ENCODE measurements at places on chromosomes 12 and 14. TPM values are rescaled to one million over a fixed set of nuclear protein-coding genes. Genes with fewer than 3 reads are reported as not detected.

STAC3 gene
- 1.9 TPM for total RNA-seq

NANOG gene
- total RNA-seq: not detected

DNA sequence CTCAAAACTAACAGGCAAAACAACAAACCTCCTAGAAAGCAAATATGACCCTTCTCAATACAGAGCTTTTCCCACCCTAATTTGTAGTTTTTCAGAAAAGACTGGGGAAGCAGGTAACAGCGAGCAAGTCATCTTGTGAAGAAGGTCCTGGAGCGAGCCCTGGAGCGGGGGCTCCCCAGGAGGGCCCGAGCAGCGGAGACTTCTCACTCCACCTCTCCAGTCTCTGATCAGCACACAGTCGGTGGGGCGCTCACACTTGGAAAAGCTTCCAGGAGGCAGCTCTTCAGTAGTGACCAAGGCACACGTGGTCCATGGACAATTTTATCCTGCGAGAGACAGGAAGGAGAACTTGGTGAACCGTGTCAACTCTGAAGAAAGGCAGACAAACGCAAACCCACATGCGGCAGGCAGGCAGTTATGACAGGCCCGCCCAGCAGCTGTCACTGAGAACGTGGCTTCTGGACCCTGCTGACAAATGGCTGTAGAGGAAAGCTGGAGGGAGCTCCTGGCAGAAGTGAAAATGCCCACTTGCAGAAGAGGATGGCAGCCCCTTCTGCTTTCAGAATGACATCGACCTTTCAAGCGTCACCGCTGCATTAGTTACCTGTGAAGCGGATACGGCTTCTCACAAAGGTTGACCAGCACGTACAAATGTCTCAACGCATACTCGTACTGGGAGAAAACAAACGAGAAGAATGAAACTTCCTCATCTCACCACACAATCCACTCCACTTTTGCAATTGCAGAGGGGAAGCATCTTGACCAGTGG lies 44.2 kb downstream of the LGMN start:
- H3K4me1 ChIP-seq: no peaks in the 10 kb centered on the region
- peak overlapping the region; percentile 9 for H3K27ac ChIP-seq
- H3K27me3 ChIP-seq: peaks cover 24% of the 10 kb centered on the region

GRCh38 chr12:6452944-6453630 lies 1.2 kb downstream of the TAPBPL start:
- no peaks in the 10 kb centered on the region for H3K27me3 ChIP-seq
- peaks cover 13% of the 10 kb centered on the region for H3K36me3 ChIP-seq
- peak overlapping the region; percentile 100 for H3K27ac ChIP-seq
- H3K4me1 ChIP-seq: peaks cover 45% of the 10 kb centered on the region

- H3K36me3 ChIP-seq: no peaks in the 10 kb centered on the region
- H3K27me3 ChIP-seq: no peaks in the 10 kb centered on the region
- no peaks in the 10 kb centered on the region for H3K4me1 ChIP-seq
- H3K4me3 ChIP-seq: no peak overlapping the region
Measured at GRCh38 chr14:41297576-41298327, 308.9 kb upstream of the LRFN5 start.

DNA sequence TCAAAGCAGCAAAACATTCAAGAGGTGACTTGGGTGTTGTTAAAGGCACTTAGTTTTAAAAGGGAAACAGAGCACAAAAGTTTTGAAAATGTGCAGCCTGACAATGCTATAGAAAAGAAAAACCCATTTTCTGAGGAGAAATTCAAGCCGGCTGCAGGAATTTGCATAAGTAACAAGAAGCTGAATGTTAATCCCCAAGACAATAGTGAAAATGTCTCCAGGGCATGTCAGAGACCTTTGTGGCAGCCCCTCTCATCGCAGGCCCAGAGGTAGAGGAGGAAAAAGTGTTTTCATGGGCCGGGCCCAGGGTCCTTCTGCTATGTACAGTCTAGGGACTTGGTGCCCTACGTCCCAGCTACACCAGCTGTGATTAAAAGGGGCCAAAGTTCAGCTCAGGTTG lies 167.9 kb downstream of the PPFIA2 start:
- no peaks in the 10 kb centered on the region for H3K27me3 ChIP-seq
- H3K27ac ChIP-seq: no peak overlapping the region
- no peak for DNase-seq
- H3K4me3 ChIP-seq: no peak overlapping the region
- no peaks in the 10 kb centered on the region for H3K36me3 ChIP-seq

GRCh38 chr12:88433997-88434703 lies 146.1 kb downstream of the KITLG start:
- H3K27me3 ChIP-seq: no peaks in the 10 kb centered on the region
- no peak overlapping the region for H3K27ac ChIP-seq
- no peaks in the 10 kb centered on the region for H3K4me1 ChIP-seq

DNA sequence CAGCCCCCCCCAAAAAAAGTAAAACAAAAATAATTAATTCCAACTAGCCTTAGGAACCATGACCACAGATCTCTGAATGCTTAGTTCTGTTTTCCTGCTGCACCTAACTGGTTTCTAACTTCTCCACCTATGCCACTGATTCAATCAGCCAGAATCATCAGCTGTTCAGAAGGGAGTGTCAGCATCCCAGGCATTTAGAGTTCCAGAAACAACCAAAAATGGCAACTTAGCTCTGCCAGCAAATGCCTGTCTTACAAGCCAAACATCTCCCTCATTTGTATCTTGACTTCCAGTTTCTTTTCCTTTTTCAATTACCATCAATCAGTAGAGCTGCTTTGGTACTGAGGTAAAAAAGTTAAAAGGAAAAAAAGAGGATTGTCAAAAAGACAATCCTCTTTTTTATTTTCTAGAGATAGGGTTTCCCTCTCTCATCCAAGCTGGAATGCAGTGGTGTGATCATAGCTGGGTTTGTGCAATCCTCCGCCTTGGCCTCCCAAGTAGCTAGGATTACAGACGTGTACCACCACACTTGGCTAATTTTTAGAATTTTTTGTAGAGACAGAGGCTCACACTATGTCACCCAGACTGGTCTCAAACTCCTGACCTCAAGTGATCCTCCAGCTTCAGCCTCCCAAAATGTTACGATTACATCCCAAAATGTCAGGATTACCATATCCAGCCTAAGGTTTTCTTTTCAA lies 45.2 kb upstream of the ISM2 start:
- no peak overlapping the region for H3K4me3 ChIP-seq
- DNase-seq: no peak
- H3K4me1 ChIP-seq: peaks cover 2% of the 10 kb centered on the region
- no peak overlapping the region for H3K27ac ChIP-seq
- H3K27me3 ChIP-seq: no peaks in the 10 kb centered on the region

DNA sequence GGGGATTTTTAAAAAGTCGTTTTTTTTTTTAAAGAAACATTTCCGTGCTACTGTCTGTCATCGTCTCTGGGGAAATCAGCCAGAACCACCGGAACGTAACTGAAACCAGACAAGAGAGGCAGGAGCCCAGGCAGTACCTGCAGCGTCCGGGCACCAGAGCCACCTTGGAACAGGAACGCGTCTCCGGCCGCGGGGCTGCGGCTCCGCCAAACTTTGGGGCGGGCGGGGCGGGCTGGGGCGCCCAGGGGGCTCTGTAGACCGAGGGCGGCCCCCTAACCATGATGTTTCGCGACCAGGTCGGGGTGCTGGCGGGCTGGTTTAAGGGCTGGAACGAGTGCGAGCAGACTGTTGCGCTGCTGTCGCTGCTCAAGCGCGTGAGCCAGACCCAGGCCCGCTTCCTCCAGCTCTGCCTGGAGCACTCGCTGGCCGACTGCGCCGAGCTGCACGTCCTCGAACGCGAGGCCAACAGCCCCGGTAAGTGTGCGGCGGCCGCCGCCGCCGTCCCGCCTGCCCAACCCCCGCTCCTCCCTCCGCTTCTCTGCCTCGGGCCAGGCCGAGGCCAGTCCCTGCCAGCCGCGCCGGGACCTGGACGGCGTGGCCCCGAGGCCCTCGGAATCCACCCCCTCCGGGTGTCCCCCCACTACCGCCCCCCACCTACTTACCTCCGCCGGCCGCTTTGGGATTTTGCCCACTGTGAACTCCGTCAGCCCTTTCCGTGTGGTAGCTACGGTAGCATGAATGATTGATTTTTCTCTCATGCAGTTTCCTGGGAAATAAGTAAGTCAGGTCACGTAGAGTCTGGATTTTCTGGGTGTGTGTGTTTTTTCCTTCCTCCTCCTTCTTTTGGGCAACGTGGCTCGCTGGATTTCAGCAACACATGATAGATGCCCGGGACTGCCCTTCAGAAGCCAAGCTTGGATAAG lies 972 bp downstream of the SAMD4A start:
- DNase-seq: peak; percentile 18
- peak overlapping the region; percentile 80 for H3K27ac ChIP-seq
- H3K27me3 ChIP-seq: no peaks in the 10 kb centered on the region
- H3K4me1 ChIP-seq: peaks cover 12% of the 10 kb centered on the region
- H3K4me3 ChIP-seq: peak overlapping the region; percentile 96

DNA sequence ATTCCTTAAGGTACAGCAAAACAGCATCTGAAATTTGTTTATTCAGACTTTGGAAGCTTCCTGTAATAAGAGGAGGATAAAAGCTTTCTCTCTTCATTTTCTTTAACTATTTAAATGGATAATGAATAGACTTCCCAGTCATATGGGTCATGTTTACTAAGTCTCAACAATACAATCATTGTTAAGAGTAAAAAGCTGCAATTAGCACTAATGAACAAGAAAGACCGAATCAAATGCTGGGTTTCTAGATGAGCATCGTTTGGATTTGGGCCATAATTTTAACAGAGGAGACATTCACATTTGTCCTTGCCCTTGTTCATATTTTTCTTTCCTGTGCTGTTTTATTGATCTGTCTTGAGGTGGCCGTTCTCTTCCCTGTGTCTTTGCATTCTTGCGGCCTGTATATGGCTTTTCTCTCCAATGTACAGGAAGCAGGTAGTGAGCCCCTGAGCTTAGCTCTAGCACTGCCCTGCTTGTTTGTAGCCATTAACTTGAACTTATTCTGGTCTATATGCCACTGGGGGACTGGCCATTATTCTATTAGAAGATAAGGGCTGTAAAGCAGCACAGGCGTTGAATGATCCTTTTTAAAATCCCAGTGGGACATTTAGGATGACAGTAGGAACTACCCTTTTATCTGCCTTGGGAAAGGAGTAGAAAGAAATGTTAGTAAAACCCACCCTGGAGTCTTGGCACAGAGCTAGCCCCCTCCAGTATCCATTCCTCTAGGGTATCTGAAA lies 34.6 kb downstream of the ABHD12B start:
- H3K4me3 ChIP-seq: no peak overlapping the region
- no peak overlapping the region for H3K27ac ChIP-seq
- DNase-seq: no peak
- no peaks in the 10 kb centered on the region for H3K36me3 ChIP-seq
- no peaks in the 10 kb centered on the region for H3K4me1 ChIP-seq
- peaks cover 37% of the 10 kb centered on the region for H3K27me3 ChIP-seq

DNA sequence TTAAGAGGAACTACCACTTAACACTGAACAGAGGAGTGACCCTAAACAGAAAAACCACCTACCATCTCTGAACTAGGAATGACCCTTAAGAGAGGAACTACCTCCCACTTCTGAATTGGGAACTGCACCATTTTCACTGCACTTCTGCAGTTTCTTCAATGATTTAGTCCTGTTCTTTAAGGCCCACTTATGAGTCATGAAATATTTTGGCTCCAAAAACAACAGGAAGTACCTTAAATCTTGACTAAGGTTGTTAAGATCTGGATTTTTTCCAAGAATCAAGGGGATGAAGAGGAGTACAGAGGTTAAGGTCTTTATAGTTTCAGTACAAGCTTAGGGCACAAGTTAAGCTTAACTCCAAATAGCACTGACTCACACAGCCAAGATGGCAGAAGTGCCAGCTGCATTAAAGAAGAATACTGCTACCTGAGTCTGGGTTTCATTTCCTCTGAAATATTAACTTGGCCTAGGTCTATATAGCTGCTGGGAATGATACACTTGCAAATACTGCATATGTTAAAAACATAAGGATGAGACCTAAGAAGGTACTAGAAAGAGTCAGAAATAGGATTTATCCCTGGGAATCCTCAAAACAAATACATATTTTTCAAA lies 4.2 kb downstream of the NPC2 start:
- no peak overlapping the region for H3K4me3 ChIP-seq
- peaks cover 5% of the 10 kb centered on the region for H3K4me1 ChIP-seq
- no peaks in the 10 kb centered on the region for H3K27me3 ChIP-seq
- H3K27ac ChIP-seq: no peak overlapping the region
